ENCODE measurements at places on chromosomes 4 and X.
A peak's percentile ranks its signal among the peaks of the same experiment; 100 is the strongest.

GRCh38 chr4:155789982-155790381 is 31.2 kb downstream of the GUCY1B1 start:
- DNase-seq: no peak

DNA sequence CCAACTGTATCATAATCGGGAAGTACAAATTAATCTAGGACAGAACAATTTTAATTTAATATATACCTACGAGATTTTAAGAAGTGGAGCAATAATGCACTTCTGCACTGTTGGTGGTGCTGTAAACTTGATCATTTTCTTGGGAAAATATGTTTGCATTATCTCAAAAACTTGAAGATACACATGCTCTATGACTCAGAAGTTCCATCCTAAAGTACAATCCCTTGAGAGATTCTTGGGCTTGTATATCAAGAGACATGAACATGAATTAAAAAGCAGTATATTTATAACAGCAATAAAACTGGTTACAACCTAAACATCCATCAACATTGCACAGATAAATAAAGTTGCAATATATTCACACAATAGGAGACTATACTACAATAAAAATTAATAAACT is 168.8 kb downstream of the CLCN4 start:
- no peak for DNase-seq

DNA sequence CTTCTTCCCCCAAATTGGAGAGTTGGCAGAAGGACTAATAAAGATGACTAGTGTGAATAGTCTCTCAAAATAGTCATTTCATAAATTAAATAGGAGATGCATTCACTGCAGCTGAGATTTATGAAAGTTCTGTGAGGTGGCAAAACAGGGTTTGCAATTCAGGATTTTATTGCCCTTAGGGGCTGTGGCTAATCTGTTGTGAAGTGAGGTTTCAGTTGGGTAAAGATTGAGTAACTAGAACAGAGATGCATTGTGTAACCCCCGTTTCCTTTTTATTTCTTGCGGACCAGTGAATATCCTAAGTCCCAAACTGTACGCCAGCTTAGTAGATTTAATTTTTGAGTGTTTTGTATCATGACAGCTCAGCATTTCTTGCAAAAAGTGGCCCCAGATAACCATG is 16.2 kb upstream of the SCRG1 start:
- no peak for DNase-seq

DNA sequence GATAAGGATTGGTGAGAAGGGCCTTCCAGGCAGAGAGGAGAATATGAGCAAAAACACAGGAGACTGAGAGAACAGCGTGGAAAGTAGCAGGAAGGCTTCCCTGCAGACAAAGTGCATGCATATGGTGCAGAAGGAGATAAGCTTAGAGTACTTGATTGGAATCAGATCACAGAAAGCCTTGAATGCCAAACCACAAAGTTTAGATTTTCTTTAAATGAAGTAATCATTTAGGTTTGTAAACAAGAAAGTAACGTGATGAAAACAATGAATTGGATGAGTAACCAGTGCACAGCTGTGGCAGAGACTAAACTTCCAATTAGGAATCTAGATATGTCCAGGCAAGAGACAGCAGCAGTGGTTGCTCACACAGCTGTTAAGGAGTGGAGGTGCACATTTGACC is 83.8 kb upstream of the C1QTNF7 start:
- no peak for DNase-seq

GRCh38 chrX:15512401-15512965 is 11.9 kb downstream of the BMX start:
- DNase-seq: no peak

GRCh38 chr4:13704035-13704434 is 76.5 kb upstream of the BOD1L1 start:
- no peak for DNase-seq

DNA sequence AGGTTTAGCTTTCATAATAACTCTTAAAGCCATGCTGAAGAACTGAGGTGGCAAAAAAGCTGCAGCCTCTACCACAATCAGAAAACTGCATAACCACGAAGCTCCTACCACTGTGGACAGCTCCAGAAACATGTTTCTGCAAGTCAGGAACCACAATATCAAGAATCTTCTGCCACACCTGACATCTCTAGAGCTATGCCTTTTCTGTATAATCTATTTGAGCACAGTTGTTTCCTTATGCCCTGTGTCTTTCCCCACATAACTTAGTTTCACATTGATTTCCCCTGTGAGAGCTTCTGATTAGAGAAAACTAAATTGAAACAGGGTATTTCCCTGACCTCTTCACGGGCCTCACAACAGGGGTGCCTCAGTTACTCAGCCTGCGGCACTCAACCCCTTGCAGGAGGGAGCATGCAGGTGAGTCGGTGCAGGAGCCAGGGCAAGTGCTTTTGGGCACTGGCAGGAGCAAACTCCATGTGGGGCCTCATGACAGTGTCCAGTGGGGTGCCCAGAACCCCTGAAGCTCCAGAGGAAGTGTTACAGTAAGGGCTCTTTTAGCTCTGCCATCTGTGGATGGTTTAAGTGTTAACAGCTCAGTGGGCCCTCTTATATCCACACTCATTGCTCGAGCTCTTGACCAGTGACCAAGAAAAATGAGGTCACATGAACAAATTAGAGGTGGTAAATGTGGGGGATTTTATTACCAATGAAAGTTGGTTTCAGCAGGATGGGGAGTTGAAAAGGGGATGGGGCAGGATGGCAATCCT is 132.8 kb upstream of the BMP3 start:
- no peak for DNase-seq

- DNase-seq: no peak
Measured at GRCh38 chr4:121764702-121765367, at the start of gene SMIM43. SMIM43 (minus strand) TSS chr4:121765164; CDS start chr4:121765105, 59 bp downstream.

DNA sequence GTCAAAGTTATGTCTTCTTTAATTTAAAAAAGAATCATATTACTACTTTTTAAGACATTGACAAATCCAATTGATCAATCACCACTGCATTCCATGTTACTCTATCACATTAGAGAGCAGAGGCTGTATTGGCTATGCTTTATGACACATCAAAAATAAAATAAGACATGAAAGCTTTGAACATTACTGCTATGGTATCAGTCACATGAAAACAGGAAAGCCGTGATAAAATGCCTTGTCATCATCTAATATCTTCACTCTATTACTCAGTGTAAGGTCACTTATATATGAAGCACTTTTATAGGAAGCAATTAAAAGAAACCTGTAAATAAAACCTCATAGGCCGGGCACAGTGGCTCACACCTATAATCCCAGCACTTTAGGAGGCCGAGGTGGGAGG is 27.7 kb upstream of the CEP135 start:
- no peak for DNase-seq

DNA sequence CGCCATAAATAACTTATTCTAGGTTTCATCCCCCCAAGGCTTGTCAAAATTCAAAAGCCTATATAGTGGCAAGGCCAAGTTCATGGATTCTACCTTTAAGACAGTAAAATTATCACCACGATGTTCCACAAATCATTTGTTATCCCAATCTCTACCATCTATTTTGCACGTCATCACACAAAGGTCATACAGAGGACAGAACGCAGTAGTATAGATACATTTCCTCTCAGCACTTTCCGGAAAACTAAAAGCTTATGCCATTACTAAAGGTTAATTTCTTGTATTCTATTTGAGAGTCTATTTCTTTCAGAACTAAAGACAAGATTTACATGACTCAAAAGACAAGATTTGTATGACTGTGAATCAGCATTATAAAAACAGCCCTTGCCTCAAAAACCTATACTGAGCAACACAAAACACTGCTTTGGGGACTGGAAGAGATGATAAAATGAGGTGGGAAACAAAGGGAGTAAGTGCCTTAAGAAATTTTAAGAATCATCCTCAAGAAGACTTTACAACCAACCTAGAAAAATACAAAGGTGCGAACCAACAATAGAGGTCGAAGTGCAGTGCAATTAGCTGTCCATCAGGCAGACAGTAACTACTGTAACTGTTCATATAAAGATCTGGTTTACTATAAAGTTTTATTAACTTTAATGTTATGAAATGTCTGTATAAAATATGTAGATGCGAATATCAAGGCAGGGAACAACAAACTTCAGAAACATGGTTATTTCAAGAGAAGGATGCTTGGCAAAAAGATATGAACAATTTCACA is 7.6 kb downstream of the UBE2D3 start:
- DNase-seq: no peak

- DNase-seq: no peak
Measured at GRCh38 chrX:107374132-107374531, 75.3 kb upstream of the FRMPD3 start.

DNA sequence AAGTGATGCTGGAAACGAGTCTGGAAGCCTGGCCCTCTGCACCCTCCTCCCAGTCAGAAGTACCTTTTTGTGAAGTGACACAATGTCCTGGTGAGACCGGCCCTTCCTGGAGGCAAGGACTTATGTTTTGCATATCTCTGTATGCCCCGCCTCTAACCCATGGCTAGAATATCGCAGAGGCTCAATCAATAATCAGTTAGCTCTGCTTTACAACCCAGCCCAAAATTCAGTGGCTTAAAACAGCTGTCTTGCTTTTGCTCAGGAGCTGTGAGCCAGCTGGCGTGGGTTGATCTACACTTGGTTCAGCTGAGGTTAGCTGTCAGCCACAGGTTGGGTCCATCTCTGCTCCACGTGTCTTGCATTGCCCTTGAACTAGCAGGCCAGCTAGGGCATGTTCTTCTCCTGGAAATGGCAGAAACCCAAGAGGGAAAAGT is 98.8 kb upstream of the METTL14 start:
- no peak for DNase-seq

DNA sequence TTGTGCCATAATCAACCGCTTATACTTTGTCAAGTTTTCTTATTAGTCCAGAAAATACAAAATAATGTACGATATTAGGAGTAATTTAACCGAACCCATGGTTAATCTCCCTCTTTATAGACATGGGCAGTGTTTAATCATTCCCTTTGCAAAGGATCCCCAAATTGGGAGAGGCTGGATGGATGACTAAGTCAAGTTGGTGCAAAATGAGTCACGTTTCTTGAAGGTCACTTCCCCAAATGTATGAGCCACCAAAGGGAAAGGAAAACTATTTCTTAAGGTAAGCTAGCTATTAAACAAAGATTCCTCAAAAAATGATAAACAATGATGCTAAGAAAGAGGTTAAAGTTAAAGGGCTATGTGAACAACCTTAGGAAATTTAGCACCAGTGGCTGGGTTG is 17.5 kb downstream of the MAML3 start:
- no peak for DNase-seq

GRCh38 chr4:130238121-130238520 is 1142.2 kb downstream of the C4orf33 start:
- no peak for DNase-seq

GRCh38 chr4:130359542-130359941 is 1263.6 kb downstream of the C4orf33 start:
- DNase-seq: no peak

DNA sequence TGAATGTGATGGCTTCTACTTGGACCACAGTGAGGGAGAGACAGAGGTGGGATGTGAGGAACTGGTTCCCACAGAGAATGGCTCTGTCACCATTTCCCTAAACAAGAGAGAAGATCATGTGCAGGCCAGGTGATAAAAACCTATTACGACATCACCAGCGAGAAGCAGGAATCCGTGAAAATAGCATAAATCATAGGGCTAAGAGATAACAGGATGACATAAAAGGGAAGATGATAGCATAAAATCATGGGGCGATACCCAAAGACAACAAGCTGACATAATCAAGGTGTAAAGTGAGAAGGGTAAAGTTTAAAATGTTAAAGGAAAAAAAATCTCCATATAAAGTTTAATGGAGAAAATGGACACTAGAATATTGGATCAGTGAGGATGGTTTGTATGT is 205.5 kb upstream of the SLIT2 start:
- DNase-seq: no peak

GRCh38 chr4:64166365-64166764 is 242.9 kb downstream of the TECRL start:
- DNase-seq: no peak

- no peak for DNase-seq
Measured at GRCh38 chr4:13821522-13821921, 194.0 kb upstream of the BOD1L1 start.

- no peak for DNase-seq
Measured at GRCh38 chr4:168796362-168797106, 213.5 kb downstream of the CBR4 start.

DNA sequence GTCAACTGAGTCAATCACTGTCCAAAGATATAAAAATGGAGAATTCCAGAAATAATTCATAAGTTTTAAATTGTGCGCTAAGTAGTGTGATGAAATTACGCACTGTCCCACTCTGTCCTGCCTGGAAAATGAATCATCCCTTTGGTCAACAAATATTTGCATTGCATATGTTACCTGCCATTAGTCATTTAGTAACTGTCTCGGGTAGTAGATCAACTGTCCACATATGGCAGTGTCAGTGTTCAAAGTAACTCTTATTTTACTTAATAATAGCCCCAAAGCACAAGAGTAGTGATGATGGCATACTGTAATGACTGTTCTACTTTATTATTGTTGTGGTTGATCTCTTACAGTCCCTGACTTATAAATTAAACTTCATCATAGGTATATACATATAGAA is 3.4 kb downstream of the YTHDC1 start:
- DNase-seq: no peak

- no peak for DNase-seq
Measured at GRCh38 chr4:172287117-172287516, 473.9 kb downstream of the GALNTL6 start.

- DNase-seq: no peak
Measured at GRCh38 chr4:83369831-83370639, 35.4 kb upstream of the HPSE start.

DNA sequence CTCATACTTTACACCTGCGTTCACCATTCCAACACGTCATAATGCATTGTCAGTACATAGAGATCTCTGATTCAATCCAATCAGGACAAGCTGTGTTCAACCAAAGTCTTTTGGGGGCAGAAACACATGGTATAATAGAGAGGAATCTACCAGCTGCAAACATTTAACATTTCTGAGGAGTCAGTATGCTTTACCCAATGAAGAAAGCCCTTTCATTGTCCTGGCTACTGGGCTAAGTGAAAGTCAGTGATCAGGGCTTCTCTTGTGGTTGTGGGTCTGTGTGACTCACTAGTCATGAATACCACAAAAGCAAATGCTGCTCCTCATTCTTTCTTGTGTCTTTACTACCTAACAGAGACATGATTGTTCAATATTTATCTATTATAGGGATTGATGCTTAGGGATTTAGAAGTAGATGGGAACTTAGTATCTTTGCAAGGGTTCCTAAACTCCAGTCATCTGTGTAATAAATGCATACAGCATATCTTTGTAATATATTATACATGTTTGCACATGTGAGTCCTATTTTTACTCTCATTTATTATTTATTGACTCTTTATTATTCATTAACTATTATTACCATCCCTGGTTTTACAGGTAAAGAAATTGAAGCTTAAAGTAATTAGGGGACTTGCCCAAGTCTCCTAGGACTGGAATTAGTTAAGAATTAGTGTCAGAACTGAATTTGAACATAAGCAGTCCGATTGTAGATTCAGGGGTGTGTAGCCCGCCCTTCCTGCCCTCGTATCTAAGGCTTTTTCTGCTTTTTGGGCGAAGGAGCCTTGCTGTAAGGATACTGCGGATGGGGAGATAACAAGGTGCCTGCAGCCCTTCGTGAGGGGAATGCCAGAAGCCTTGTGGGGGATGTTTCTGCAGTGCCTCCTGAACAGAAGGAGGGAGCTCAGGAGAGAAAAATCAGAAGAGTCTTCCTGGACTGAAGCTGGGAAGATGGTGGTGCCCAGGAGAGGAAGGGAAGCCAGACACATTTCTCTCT is 353.1 kb upstream of the BOD1L1 start:
- DNase-seq: peak; percentile 47
